Activated CD4-positive, alpha-beta T cell treated with anti-CD3 and anti-CD28 coated beads, Interleukin-2, amount 10 ng/mL, durations not matched to agents 7 days and 5 days (primary cell): ENCODE measurements at places on chromosomes 5 and 9. TPM values are rescaled to one million over a fixed set of nuclear protein-coding genes. Genes with fewer than 3 reads are reported as not detected.

Gene GRM6
- total RNA-seq = not detected

DNA sequence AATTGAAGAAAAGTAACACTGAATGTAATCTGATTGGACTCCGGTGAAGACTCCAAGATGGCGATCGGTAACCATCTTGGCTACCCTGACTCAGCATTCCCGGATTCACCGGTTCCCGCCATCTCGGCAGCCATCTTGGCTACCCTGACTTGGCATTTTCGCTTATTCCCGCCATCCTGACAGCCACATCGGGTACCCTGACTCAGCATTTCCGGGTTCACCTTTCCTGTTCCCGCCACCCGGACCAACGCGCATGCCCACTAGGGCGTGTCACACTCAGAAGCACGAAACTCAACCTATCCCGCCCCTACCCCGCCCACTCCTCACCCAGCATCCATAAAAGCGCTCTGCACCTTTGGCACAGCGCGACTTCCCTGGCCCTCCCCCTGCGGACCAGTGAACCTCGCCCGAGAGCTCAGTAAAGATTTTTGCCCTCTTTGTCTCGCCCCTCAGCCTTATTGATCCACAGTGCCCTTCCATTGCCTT lies 17.2 kb downstream of the SPTLC1 start:
- no peaks in the 10 kb centered on the region for H3K27me3 ChIP-seq
- peaks cover 59% of the 10 kb centered on the region for H3K36me3 ChIP-seq
- peak; percentile 78 for DNase-seq
- H3K27ac ChIP-seq = peak overlapping the region; percentile 84
- peaks cover 46% of the 10 kb centered on the region for H3K4me1 ChIP-seq
- peak overlapping the region; percentile 62 for H3K4me3 ChIP-seq

GRCh38 chr5:163758283-163758711 lies 252.9 kb downstream of the MAT2B start:
- no peaks in the 10 kb centered on the region for H3K36me3 ChIP-seq
- no peak for DNase-seq
- H3K27me3 ChIP-seq = no peaks in the 10 kb centered on the region
- H3K27ac ChIP-seq = no peak overlapping the region
- no peaks in the 10 kb centered on the region for H3K4me1 ChIP-seq
- H3K4me3 ChIP-seq = no peak overlapping the region

Gene ANKRD33B
- 3.7 TPM for total RNA-seq

DNA sequence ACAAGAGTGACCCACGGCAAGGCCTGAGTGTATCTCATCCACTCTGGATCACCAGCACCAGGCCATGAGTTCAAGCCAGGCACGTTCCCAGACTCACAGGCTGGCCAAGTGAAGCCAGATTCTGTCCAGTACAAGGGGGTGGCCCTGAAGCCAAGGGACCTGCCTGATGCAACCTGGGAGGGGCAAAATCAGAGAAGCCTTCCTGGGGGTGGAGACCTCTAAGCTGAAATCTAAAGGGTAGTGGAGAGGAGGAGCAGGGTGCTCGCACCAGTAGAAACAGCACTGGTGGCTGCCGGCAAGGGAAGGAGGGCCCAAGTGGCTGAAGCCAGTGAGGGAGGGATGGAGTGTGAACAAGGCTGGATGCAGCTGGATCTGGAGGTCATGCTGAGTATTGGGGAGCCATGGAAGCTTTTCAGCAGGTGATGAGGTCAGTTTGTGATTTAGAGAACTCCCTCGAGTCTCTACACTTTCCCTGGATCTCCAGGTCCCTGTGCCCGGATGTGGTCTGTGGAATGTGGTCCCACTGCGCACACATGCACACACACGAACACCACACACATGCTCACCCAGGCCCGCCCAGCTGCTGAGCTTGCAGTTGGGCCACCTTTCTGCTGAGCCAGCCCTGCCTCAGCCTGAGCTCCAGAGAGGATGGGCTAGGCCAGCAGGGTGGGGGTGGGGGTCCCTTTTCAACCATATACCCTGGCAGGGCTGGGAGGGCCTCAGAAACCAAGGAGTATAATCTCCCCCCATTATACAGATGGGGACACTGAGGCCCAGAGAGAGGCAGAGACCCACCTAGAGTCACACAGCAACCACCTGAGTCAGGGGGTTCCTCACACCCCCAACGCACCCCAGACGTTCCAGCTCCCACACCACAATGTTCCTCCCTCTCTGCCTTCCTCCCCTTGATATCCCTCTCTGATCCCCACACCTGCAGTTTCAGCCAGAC lies 1.6 kb downstream of the PIP5KL1 start:
- H3K27me3 ChIP-seq = peaks cover 13% of the 10 kb centered on the region
- H3K4me3 ChIP-seq = no peak overlapping the region
- no peak for DNase-seq
- peaks cover 34% of the 10 kb centered on the region for H3K4me1 ChIP-seq
- no peak overlapping the region for H3K27ac ChIP-seq

DNA sequence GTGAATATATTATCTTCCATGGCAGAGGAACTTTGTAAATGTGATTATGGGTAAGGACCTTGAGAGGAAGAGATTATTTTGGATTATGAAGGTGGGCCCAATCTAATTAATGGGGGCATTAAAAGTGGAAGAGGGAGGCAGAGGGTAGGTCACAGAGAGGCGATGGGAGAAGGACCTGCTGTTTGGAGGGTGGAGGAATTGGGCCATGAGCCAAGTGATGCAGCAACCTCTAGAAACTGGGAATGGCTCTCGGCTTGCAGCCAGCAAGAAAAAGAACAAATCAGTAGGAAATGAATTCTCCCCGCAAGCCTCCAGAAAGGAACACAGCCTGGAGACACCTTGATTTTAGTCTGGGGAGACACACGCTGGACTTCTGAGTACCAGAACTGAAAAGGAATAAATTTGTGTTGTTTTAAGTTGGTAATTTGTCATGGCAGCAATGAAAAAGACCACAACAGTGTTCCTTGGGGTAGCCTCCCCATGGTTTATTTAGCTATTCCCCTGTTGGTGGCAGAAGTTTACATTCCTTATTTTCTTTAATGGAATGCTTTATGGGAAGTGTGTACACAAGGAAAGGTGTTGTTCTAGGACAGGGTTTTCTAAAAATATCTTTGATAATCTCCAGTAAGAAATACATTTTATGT lies 103.6 kb downstream of the HSPA4 start:
- no peak for DNase-seq
- no peak overlapping the region for H3K4me3 ChIP-seq
- H3K27me3 ChIP-seq = no peaks in the 10 kb centered on the region
- no peak overlapping the region for H3K27ac ChIP-seq
- H3K36me3 ChIP-seq = no peaks in the 10 kb centered on the region

Gene HSD17B3
- total RNA-seq = not detected

- H3K4me1 ChIP-seq = peaks cover 39% of the 10 kb centered on the region
- DNase-seq = peak; percentile 29
- H3K27me3 ChIP-seq = peaks cover 8% of the 10 kb centered on the region
- no peaks in the 10 kb centered on the region for H3K36me3 ChIP-seq
- no peak overlapping the region for H3K4me3 ChIP-seq
Observed at GRCh38 chr9:76658510-76659231, 105.6 kb upstream of the PCA3 start.

DNA sequence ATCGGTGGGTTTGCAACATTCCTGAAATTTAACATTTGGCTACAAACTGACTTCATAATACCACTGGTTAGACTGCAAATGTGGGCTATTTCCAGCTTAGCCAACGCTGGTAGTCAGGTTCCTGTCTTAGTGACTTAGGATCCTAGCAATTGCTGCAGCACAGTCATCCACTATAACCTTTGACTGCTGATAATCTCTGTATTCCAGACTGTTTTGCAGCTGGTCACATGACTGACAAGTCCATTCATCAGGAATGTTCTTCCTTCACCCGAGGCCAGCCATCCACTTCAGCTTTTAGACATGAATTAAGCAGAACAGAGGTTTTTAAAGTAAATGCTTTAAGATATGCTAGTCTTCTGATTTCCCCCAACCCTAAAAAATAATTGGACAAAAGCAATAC lies 425.9 kb upstream of the MPDZ start:
- no peaks in the 10 kb centered on the region for H3K36me3 ChIP-seq
- H3K27ac ChIP-seq = no peak overlapping the region
- no peak overlapping the region for H3K4me3 ChIP-seq
- DNase-seq = no peak

DNA sequence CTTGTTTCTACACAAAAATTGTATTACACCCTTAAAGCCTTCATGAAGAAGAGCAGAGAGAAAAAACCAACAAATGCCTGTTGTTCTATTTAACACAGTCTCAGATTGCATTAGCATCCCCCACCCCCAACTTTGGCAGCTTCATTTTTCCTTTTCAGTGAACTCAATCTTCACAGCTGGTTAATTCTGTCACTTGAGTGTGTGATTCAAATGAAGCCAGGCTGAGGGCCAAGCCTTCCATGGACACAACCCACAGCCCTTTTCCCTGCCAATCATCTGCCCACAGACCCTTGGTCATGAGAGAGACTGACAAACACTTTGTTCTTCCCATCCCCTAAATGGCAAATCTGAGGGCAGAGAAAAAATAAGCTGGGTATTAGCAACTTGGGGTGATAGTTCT lies 217.5 kb upstream of the NMUR2 start:
- H3K27ac ChIP-seq = no peak overlapping the region
- H3K4me1 ChIP-seq = no peaks in the 10 kb centered on the region
- no peaks in the 10 kb centered on the region for H3K27me3 ChIP-seq
- no peaks in the 10 kb centered on the region for H3K36me3 ChIP-seq
- no peak overlapping the region for H3K4me3 ChIP-seq
- no peak for DNase-seq

DNA sequence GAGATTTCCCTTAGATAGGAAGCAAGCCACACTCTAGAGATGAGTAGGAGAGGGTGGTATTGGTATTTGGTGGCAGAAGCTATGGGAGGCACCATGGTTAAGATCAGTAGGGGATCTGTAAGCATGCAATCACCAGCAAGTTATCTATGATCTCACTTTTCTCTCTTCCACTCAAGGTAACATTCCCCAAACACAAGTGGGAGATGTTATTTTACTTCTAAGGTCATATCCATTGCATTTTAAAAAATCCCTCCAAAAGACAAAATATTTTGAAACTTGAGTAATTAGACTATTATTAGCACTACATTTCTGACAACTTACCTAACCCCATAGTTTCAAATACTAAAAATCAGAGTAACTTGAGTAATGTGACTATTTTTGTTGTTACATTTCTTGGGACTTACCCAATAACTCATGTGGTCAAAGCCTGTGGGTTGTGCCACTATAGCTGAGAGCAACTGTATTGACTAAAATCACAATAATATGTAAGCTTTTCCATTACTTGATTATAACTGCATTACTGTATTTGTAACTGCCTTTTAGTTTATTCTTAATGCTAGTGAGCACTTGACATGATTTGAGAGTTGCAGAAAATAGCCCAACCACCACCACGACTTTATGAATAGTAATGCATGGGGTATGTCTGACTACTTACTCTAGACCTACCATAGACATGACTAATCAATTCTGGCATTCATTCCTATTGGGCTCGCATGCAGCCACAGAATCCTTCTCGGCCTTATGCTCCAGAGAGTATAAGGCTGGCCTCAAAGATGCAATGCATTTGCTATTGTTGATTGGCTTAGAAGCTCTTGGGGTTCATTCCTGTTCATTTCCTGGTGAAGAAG lies 264.7 kb downstream of the TRIM32 start:
- H3K36me3 ChIP-seq = no peaks in the 10 kb centered on the region
- no peaks in the 10 kb centered on the region for H3K27me3 ChIP-seq
- no peaks in the 10 kb centered on the region for H3K4me1 ChIP-seq
- H3K4me3 ChIP-seq = no peak overlapping the region
- no peak for DNase-seq
- H3K27ac ChIP-seq = no peak overlapping the region

Gene CCL28
- total RNA-seq = 15.1 TPM

GRCh38 chr5:168328814-168329213 lies 37.4 kb downstream of the WWC1 start:
- no peaks in the 10 kb centered on the region for H3K36me3 ChIP-seq
- no peak overlapping the region for H3K4me3 ChIP-seq
- peaks cover 29% of the 10 kb centered on the region for H3K27me3 ChIP-seq
- H3K4me1 ChIP-seq = no peaks in the 10 kb centered on the region

DNA sequence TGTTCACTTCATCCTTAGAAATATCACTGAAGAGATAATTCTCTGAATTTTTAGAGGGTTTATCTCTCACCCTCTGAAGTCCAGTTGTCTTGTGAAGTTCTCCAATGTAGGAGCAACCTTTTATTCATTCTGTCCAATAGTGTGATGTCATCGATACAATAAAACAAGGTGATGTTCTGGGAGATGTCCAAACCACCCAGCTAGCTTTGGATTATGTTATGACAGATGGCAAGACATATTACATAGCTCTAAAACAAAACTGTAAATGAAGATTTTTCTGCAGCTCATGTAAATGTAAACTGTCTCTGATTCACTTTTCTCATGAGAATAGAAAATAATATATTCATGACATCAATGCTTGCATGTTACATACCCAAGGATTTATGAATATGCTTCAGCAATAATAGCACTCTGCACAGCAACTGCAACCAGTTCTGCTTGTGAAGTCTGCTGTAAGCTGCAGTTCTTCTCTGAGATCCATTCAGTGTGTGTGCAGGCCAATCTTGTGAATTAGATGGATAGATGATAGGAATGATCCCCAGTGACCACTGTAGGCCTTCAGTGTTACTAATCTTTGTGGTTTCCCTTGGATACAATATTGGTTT lies 172.6 kb upstream of the CDH12 start:
- H3K27ac ChIP-seq = no peak overlapping the region
- no peaks in the 10 kb centered on the region for H3K36me3 ChIP-seq
- no peak overlapping the region for H3K4me3 ChIP-seq
- H3K27me3 ChIP-seq = no peaks in the 10 kb centered on the region

DNA sequence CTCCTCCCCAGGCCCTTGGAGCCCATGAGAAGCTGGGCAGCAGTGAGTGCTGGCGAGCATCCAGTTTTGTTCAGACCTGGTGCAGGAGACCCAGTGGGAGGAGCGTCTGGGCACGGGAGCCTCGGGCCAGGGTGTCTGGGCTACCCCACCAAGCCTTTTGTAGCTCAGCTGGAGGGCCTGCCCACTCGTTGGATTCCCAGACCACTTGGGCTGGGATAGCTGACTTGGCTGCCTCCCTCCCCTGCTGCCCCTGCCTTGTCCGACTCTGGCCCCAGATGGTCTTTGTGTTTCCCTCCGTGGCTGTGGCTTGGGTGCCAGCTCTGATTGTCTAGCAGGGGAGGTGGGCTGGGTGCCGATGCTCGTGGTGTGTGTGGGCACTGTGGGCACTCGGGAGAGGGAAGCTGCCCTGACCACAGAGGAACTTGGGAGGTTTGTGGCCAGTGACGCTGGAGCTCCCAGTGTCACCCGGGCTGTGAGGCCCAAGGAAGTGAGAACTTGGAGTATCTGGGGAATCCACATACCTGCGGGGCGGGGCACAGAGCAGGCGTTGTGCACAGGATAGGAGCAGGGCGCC lies 47.3 kb downstream of the WNK2 start:
- DNase-seq = no peak
- peaks cover 3% of the 10 kb centered on the region for H3K27me3 ChIP-seq
- peaks cover 3% of the 10 kb centered on the region for H3K4me1 ChIP-seq
- H3K36me3 ChIP-seq = no peaks in the 10 kb centered on the region
- no peak overlapping the region for H3K27ac ChIP-seq
